ENCODE measurements at places on chromosomes 5 and 9.

DNA sequence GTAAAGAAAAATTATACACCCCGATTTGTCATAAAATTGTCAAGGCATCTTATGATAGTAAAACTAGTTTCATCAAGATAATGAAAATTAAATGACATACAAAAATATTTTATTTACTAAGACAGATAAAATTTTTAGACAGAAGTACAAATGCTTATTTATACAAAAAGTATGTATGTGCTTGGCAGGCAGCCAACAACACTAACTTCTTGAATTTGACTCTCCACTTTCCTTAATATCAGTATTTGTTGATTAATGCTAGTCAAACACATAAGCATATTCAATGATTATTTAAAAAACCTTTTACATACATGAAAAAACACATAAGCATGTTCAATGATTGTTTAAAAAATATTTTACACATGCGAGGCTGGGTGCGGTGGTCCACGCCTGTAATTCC lies 1079.9 kb upstream of the CDH6 start:
- DNase-seq: no peak

DNA sequence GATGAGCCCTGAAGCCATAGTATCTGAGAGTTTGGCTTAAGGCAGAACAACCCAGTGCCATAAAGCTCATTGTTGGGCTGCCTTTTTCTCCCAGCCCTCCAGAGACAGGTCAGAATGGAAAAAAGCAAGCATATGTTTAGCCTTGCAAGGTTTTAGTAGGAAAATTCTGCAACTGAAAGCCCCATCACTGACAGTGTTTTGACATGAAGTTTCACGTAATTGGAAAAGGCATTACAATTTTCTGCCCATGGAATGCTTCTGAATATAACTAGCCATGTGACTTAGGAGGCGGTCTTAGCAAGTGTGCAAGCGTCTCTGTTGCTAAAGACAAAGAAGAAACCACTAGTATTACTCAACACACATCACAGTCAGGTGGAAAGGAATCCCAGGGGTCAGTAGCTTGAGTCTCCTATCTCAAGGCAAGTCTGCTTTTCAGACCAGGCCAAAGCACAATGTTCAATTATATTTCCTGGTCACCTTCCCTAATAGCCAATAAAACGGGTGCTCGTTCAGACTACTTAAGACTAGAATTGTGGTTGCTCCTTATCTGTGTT lies 117.6 kb downstream of the CARTPT start:
- peak; percentile 2 for DNase-seq

- DNase-seq: no peak
Observed at GRCh38 chr9:31807574-31808256, 576.7 kb upstream of the ACO1 start.

DNA sequence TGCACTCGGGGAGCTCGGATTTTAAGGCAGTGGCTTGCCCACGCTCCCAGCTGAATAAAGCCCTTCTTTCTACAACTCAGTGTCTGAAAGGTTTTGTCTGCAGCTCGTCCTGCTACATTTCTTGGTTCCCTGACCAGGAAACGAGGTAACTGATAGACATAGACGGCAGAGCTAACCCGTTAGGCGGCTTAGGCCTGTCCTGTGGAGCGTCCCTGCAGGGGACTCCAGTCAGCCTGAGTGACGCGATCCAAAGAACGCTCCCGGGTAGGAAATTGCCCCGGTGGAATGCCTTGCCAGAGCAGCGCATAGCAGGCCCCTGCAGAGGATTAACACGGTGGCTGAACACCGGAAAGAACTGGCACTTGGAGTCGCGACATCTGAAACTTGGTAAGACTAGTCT lies 1.8 kb upstream of the SELENOP start:
- DNase-seq: no peak

DNA sequence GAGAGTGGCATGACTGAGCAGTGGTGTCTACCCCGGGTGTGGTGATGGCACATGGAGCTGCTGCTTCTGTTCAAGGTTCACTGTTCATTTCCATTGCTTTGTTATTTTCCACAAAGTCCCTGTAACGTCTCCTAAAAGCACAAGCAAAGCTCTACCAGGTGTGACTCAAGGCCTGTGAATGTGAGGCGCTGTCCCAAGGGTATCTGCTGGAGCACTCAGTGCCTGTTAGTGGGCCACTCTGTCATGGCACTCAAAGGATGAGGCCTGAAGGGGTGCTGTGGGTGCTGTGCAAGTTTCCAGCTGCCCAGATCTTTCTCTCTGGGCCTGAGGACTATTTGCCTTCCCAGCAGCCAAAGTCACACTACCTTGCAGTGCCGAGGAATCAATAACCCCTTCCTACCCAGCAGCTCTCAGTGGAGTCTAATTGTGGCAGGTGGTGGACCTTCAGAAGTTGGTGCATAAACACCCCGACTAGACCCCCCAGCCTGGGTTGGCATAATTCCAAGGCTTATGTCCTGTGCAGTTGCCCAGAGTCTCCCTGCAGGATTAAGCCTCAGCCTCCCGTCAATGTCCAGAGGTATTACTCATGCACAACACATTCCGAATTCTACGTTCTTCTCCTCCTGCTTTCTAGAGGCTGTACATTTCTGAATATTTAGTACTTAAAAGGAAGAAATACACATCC lies 17.4 kb upstream of the PTCH1 start:
- no peak for DNase-seq

DNA sequence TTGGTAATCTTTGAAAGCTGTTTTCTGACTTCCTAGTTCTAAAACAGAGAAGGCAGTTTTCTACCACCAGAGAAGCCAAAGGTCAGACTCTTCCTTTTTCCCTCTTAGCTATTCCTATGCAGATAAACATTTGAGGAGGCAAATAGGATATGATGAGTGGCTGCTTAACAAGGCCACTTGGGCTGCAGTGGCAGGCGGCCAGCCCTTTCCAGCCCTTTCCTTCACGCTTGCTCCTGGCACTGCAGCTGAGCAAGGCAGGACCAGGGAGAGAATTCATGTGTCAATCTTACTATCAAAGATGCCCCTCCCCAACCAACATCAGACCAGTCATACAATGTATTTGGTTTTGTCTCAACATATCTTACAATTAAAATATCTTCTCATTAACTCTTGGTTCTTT lies 36.8 kb upstream of the RNF38 start:
- no peak for DNase-seq

DNA sequence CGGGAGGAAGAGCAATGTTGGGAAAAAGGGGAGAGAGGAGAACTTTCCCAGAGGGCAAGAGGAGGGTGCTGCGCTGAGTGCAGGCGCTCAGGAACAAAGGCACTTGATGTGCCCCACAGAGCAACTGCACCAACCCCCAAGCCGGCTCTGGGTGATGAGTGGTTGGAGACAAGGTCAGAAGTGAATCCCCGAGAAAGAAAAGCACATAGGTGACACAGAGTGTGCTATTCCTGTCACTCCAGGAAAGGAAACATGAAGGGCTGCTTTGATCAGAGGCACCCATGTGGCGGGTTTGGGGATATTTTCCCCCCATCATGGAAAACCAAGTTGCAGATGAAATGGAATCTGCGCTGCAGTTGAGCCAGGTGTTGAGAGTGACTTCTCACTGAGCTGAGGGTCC lies 20.7 kb upstream of the SLC25A48 start:
- no peak for DNase-seq

GRCh38 chr5:113891491-113891890 lies 378.0 kb downstream of the YTHDC2 start:
- no peak for DNase-seq

DNA sequence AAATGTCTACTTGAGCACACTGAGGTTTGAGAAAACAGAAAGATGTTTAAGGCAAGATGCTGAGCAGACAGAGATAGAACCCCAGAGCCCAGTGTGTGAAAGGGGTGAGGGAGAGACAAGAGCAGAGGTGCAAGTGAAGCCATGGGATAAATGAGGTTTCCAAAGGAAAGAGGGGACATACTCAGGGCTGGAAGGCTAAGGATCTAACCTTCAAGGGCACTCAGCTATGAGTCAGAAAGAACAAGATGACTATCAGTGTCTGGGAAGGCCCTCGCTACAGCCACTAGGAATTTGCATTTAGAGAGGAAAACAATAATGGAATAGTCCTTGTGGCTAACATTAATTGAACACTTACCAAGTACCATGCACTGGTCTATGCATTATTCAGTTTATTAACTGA lies 113.7 kb downstream of the HTR4 start:
- no peak for DNase-seq

- DNase-seq: no peak
Observed at GRCh38 chr5:117487556-117487955, 912.9 kb upstream of the SEMA6A start.

DNA sequence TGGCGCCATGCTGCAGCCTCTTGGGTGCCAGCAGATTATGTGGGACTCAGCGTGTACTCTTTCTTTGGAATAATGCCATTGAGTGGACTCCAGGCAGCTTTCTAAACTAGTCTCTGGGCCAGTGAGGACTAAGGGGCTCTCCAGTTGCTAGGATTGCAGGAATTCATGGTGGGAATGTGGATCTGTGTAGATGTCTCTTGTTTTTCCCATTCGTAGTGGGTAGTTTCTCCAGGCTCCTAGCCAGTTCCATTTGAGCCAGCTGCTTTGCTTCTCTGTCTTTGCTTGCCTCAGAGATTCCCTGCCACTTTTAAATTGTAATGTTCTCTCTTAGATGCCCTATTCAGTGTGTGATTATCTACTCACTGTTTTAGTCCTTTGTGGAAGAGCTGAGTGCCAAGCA lies 42.6 kb downstream of the SLF1 start:
- no peak for DNase-seq

- no peak for DNase-seq
Observed at GRCh38 chr5:127471211-127471610, 46.2 kb upstream of the PRRC1 start.

GRCh38 chr9:125851979-125852378 lies 104.8 kb downstream of the PBX3 start:
- DNase-seq: no peak

GRCh38 chr5:115264786-115265185 lies 2.1 kb upstream of the PGGT1B start:
- DNase-seq: no peak

DNA sequence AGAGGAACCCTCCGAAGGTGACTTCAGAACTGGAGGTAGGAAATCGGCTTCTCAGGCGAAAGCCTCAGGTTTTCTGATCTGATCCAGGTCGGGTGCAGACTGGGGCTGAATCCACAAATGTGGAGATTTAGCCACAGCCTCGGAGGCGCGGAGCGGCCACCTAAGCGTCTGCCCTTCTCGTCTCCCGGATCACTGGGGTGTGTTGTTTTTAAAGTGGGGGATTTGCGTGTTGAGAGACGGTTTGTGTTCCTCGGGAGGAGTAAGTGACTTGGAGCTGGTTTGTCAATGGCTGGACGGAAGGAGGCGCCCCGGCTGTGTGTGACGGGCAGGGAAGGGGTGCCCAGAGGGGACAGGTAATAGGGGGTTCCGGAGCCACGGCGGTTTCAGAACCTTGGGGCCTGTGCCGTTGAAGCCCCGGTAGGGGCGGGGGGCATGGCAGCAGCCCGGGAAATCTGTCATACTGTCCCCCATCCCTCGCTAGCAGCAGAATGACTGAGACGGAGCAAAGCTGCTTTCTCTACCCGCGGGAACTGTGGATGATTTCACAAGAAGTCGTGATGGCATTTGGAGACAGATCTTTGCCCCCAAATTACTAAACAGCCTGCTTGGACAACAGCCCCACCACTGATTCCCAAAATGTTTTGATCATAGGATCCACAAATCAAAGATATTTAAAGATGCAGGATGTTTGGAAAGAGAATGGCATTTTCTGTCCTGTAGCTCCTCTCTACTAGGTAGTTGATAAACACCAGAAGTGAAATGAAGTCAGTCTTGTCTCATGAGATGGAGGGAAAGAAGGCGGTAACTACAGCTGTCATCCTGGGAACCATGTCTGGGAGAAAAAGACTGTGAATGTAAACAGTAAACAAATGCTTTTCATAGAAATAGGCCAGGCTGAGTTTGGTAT lies 216.5 kb downstream of the PDZD2 start:
- no peak for DNase-seq

DNA sequence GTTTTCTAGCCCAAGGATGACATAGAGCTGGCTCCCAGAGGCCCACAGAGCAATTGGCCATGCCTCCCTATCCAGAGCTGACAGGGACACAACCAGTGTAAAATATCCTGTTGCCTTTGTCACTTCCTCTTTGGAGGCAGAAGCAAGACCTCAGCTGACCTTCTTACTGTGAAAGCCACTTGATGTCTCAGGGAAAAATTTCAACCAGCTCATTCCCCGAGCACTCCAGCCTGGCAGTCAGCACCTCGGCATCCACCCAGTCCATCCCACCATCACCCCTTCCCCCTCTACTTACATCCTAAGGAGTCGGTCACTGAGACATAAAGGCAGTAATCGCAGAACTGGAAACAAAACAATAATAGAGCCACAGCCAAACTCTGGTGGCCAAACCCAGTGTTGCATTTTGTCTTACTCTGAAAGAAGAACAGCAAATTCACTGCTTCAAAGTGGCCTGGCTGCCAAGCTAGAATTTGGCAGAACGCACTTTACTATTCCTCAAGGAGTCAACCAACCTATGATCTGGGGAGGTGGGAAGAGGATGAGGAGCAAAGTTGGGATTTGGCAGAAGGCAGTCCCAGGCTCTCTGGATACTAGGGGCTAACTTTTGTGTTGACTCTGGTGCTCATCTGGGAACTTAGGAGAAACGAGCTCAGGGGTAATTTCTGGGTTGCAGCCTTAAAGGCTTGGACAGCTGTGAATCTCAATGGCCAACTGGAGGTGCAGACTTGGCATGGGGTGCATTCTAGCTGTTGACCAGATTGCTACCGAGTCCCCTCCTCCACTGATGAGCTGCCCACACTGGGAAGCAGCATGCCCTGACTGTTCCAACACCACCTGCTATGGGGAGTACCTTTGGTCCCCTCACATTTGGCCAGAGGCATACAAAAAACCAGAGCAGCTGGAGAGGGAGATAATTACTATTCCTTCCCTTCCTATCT lies 13.6 kb downstream of the NIPAL4 start:
- peak; percentile 76 for DNase-seq

DNA sequence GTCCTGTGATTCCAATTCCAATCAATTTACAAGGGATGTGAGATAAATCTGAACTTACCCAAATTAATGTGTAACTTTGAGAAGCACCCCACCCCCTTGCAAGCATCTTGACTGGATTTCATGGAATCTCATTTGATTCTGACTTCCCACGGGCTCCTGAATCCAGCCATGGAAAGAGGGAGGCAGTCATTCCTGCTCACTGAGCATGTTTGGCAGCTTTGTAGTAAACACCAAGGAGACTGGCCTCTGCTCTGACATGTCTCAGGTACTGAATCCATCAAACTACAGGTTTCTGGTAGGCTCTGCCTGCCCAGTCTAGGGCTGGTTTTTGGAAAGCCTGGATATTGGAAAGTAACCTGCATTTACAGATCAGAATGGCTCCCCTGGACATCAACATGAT lies 357.6 kb downstream of the ARHGEF28 start:
- DNase-seq: no peak

DNA sequence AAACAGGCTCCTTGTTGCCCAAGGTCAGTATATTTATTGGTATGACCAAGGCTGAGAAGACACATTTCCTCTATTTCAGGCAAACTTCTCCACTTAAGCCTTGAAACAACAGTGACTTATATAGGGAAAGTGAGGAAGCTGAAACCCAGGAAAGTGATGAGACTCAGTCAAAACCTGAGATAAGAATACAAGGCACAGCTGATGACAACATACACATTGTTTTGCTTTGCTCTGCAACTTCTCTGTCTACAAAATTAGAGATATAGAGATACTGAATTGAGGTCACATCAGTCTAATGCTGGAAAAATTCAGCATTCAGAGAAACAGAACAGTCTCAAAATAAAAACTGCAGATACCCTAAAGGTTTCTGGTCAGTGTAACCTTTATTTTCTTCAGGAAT lies 586.1 kb downstream of the DNAH5 start:
- no peak for DNase-seq

Measured in inflammatory macrophage treated with lipopolysaccharide for 4 hours (primary cell).